GM18507 (cell line): ENCODE measurements at places on chromosomes 2 and 18.

- no peak for DNase-seq
These were observed 44.7 kb downstream of the CMPK2 start for GRCh38 chr2:6820903-6821584.

DNA sequence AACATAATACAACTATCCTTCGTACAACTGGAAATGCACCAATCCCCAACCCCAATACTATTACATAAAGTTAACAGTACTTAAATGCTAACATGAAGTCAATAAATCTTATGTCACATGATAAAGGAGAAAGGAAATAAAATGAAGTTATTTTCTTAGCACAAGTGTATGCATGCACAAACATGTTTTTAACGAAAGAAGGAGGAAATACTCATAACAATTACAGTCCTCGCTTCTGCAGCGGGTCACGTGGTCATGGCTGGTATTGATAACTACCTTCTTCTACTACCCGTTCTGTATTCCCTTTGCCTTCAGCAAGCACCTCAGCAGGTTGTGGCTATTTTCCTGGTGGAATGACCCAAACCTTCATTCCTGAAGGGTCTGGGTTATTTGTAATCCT is 51.7 kb downstream of the PSMG2 start:
- DNase-seq = no peak

- no peak for DNase-seq
These were observed 188.7 kb upstream of the SALL3 start for GRCh38 chr18:78790960-78791359.

DNA sequence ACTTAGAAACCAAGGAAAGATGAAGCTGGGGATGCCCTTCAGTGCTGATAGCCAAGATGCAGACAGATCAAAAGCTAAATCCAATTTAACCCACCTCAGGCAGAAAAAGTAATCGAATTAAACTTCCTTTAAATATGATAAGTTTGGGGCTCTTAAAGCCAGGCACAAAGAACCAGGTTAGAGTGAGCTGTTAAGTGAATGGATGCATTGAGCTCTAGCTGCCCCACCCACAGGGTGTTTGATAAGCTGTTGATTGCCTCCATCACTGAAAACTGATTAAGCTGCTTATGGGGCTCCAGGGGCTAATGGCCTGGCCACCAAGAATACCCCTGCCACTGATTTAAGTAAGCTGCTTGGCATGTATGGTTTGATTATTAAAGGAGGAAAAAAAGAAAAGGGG is 119.8 kb downstream of the PLEKHM3 start:
- no peak for DNase-seq

DNA sequence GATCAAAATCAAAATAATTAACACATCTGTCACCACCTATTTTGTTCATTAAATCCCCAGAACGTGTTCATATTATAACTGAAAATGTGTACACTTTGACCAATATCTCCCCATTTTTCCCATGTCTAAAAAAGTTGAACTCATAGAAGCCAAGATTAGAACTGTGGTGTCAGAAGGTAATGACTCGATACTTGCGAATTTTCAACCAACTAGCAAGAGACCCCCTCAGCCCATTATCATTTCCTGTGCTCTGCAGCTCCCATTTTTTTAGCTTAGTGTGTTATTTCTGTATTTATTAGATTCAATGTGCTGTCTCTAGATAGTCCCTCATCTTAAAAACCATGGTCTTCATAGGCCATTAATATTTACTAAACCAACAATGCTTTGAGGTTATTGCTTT is 248.7 kb upstream of the PIK3C3 start:
- no peak for DNase-seq

- no peak for DNase-seq
These were observed 972 bp upstream of the CELF4 start for GRCh38 chr18:37566479-37567060.

DNA sequence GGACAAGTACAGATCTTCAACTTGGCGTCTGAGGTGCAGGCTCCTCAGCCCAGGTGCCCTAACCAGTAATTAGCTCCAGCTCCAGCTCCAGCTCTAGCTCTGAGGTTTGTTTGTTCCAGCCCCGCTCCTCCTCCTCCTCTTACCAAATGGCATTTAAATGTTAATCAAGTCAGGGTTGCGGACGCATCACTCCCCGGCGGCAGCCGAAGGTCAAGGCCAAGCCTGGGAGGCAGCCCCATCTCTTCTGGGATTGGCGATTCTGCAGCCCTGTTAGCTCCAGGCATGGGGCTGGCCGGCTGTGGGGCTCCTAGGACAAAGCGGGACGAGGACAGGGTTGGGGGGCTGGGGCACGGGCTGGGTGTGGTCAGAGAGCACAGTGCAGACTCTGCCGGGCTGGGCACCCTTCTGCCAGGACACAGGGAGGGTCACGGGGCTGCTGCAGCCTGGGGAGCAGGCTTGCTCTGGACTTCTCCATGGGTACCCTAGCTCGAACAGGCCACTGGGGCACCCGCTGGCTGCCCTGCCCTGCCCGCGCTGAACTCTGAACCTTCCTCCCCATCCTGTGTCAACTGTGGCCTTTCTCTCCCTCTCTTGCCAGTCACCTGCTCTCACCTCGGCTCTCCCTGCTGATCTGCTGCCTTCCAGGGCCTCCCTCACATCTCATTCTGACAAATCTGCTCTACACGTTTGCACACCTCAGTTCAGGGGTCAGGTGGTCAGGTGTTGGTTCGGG is 203.3 kb downstream of the CELF4 start:
- DNase-seq = no peak

GRCh38 chr2:240287011-240287410 is 146.6 kb upstream of the OTOS start:
- no peak for DNase-seq

GRCh38 chr2:67499989-67500388 is 102.9 kb downstream of the ETAA1 start:
- DNase-seq = no peak

GRCh38 chr2:120785228-120785966 is 49.7 kb downstream of the GLI2 start:
- DNase-seq = no peak

DNA sequence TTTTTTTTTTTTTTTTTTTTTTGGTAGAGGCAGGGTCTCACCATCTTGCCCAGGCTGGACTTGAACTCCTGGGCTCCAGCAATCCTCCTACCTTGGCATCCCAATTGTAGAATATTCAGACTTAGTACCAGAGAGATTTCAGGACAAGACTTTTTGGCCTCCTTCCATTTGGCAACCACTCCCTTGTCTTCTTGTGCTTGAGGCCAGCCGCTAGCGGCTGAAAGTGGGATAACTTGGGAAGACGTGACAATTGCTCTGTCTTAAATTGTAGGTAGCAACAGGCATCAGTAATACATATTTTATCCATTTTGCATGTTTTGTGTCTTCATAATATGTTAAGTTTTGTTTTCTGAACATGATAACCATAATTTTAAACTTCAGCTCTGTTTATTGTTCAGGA is 53.3 kb upstream of the TTN start:
- DNase-seq = no peak

- DNase-seq = no peak
These were observed 27.1 kb downstream of the ZNF519 start for GRCh38 chr18:14104906-14105748.

DNA sequence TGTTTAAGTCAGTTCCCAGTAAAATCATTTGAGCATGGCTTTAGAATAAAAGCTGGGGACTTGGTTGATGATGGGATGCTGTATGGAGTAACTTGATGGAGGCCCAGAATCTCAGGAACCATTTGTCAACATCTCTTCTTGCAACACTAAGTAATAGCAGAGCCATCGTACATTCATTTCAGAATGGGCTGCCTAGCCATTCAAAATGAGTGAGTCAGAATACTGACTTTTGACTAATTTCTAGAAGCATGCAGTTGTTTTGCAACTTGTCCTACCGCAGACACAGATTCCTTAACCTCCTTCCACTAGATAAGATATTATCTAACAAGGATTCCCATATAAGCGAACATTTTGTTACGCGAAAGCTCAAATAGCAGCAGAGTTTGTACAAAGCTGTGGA is 229.5 kb downstream of the CNTNAP5 start:
- DNase-seq = no peak

DNA sequence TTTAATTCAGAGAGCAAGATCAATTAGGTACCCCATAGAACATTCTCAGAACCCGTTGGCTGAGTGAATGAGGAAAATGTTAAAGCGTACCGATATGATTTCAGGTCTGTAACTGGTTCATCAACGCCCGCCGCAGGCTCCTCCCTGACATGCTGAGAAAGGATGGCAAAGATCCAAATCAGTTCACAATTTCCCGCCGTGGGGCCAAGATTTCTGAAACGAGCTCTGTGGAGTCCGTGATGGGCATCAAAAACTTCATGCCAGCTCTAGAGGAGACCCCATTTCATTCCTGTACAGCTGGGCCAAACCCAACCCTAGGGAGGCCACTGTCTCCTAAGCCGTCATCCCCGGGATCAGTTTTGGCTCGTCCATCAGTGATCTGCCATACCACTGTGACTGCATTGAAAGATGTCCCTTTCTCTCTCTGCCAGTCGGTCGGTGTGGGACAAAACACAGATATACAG is 7.3 kb downstream of the TGIF1 start:
- DNase-seq = no peak

DNA sequence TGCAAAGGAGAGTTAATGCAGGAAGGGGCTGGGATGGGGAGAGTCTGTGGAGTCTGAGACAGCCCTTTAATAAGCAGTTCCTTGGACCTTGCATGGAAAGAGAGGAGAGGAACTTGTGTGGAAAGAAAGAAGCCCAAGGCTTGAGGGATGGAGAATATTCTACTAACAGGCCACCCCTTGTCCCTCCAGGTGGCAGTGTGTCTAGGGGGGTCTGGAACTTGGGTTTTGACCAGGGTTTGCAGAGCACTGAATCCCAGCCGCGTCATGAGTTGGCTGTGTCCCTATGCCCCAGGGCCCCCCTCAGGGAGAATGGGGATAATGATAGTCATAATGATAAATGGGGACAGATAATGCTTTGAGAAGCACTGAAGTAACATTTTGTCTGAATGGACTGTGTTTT is 15.0 kb downstream of the TCF7L1 start:
- DNase-seq = no peak

GRCh38 chr2:186125625-186126024 is 360.4 kb upstream of the ZC3H15 start:
- DNase-seq = no peak

- no peak for DNase-seq
These were observed 28.0 kb upstream of the MARCO start for GRCh38 chr2:118913803-118914645.

DNA sequence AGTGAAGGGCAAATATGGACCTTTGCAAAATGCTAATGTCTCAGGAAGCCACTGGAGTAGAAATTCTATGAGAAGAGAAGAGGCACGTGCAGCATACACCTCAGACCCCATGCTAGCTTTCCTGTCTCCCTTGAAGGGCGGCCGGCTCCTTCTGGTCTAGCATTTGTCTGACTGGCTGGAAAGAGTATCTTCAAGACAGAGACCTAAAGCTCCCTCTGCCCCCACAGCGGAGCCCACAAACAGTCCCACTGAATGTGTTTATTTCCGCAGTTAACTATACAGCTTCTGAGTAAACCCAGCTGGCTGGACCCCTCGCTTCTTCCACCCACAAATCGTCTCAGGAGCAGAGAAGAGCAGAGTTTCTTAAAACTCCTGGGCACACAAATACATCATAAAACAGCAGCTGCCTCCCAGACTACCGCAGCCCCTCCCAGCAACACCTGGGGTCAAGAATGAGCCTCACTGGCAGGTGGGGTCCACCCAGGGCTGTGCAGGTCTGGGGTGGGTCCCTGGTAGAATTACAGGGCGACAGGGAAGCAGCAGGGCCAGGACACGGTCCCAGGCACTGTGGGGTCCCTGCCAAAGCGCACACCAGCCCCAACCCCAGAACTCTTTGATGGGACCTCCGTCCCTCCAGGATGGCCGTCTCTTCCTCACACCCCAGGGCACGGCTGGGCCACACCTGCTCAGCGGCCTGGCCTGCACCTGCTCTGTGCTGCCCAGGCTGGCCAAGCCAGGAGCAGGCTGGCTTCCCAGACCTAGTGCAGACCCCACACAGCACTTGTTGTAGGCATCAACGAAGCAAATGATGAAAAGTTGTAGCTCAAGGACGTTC is 103.8 kb downstream of the PXDN start:
- DNase-seq = no peak

- no peak for DNase-seq
These were observed 699.8 kb downstream of the GALR1 start for GRCh38 chr18:77949355-77949973.

DNA sequence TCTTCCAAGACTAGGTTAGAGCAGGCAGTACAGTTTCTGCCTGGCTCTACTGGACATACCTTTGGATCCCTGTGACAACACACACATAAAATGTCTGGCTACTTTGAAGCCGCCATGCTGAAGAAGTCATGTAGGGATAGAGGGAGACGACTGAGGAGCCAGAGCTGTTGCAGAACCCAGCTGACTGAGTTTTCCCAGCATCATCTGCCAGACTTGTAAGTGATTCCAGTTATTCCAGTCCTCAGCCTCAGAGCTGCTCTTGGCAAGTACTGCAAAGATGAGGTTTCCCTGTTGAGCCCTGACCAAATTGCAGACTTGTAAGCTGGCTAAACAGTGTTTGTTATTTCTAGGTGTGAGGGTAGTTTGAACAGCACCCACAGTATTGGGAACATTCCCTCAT is 31.5 kb upstream of the TSPYL6 start:
- no peak for DNase-seq

GRCh38 chr18:28281400-28281799 is 104.5 kb upstream of the CDH2 start:
- no peak for DNase-seq

- DNase-seq = no peak
These were observed 54.8 kb upstream of the CCDC178 start for GRCh38 chr18:33495278-33495677.

GRCh38 chr2:143615562-143615961 is 486.3 kb downstream of the ARHGAP15 start:
- no peak for DNase-seq

DNA sequence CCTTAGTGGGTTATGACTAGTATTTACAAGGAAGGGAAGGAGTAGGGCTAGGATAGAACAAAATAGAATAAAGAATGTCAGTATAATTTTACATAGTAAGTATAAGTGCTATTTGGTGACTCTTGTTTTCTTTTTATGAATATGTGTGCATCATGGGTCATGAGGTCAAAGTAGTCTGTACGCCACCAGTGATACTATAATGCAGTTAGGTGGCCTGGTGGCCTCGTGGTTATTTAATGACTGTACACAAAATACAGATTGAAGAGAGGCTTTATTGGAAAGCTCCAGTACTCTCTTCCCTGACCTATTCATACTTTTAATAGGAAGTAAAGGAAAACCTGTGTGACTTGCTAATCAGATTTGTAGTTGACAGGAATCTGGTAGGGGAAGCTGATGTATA is 27.3 kb downstream of the CAB39 start:
- DNase-seq = no peak

GRCh38 chr2:40457837-40458236 is 5.9 kb upstream of the SLC8A1 start:
- no peak for DNase-seq

GRCh38 chr18:35991696-35992095 is 19.2 kb downstream of the RMP24 start:
- DNase-seq = no peak

DNA sequence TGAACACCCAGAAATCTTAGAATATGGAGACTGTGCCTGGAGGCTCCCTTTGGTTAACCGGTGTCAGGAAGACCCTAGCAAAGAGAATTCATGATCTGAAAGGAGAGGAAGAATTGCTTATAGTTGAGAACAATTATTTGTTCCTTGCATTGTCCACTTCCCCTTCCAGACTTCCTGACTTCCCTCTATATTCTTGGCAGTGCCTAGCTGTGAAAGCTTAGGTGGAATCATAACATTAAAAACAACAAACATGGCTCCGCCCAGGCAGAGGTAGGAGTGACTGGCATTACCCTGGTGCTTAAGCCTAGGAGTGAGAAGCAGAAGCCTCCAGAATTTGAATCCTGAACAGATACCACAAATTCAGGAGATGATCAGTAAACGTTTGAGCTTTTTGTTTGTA is 1.9 kb downstream of the TTL start:
- no peak for DNase-seq
